ENCODE measurements at places on chromosomes 11 and 22.

- no peak for DNase-seq
Measured at GRCh38 chr22:43313890-43314474, 29.2 kb downstream of the SCUBE1 start.

GRCh38 chr22:45549762-45550378, 47.2 kb downstream of the FBLN1 start:
- DNase-seq = no peak

GRCh38 chr11:101738452-101738851, 154.6 kb upstream of the TRPC6 start:
- DNase-seq = no peak

DNA sequence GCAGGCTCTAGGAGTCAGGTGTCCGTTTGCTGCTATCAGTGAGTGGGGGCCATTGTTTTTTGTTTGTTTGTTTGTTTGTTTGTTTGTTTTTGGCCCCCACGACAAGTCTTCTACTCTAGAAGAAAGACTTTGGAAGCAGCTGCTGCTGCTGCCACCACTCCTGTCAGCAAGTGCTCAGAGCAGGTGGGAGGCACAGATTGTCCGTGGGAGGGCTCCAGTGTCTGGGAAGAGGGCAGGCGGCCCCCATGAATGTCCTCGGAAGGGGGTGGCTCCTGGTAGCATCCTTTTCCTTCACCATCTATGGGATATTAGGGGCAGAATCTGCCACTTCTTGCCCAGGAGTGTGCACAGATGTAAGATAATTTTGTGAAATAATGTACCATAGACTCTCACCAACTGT, 37.8 kb upstream of the YWHAH start:
- no peak for DNase-seq

DNA sequence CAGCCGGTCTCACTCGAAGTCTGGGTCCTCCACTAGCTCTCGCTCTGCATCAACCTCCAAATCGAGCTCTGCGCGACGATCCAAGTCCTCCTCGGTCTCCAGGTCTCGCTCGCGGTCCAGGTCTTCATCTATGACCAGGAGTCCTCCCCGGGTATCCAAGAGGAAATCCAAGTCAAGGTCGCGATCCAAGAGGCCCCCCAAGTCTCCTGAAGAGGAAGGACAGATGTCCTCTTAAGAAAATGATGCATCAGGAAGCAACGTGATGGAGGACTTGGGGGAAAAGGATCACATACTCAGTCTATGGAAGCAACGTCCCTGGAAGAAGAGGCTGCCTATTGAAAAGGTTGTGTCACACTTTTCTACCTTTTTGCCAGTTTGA, 1.1 kb downstream of the SRSF8 start:
- DNase-seq = no peak

- DNase-seq = no peak
Measured at GRCh38 chr11:44334356-44335004, 24.5 kb upstream of the ALX4 start.

GRCh38 chr22:24209016-24209415, 27.7 kb downstream of the SUSD2 start:
- no peak for DNase-seq

DNA sequence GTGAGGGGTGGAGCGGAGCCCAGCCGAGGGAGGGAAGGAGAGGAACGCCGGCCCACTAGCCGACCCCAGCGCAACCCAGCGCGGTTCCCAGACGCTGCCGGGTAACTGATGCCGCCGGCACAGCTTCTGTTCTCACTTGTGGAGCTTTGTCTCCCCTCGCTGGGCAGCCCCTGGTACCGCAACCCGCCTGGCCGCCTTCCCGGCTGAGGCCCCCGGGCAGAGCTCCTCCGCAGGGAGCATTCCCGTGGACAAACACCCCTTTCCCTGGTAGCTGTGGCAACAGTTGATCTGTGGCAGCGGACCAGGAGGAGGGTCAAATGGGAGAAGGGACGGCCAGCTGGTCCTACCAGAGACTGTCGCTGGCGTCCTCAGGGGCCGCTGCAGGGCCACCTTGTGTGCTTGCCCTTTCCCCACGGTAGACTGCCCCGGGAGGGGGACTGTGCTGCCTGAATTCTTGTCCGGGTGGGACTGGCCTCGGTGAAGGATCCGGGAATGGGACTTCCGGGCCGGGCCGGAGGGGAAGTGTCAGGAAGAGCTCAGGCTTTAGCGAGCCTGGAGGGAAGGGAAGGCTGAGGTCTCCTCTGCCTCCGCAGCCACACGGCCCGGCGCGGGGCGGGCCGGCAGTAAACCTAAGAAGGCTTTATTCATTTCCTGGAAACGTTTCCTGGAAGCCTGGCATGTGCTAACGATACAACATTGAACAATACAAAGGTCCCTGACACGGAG, 468.0 kb downstream of the OPCML start:
- DNase-seq = no peak

GRCh38 chr11:116989184-116989583, 109.0 kb downstream of the SIK3 start:
- no peak for DNase-seq

GRCh38 chr11:35363246-35363801, 56.0 kb downstream of the SLC1A2 start:
- no peak for DNase-seq

- DNase-seq = peak; percentile 54
Measured at GRCh38 chr22:19179497-19180048, 1.0 kb upstream of the SLC25A1 start.

GRCh38 chr11:119934267-119934666, 203.6 kb downstream of the TRIM29 start:
- DNase-seq = no peak

- peak; percentile 48 for DNase-seq
Measured at GRCh38 chr22:50498322-50498890, 9.1 kb downstream of the LMF2 start.

GRCh38 chr11:201966-202365, 5.2 kb downstream of the BET1L start:
- DNase-seq = no peak

GRCh38 chr11:77424644-77425043, 49.2 kb downstream of the PAK1 start:
- no peak for DNase-seq

- no peak for DNase-seq
Measured at GRCh38 chr11:123406441-123407129, 23.5 kb upstream of the GRAMD1B start.

GRCh38 chr11:69641681-69642548, 959 bp downstream of the CCND1 start:
- no peak for DNase-seq

DNA sequence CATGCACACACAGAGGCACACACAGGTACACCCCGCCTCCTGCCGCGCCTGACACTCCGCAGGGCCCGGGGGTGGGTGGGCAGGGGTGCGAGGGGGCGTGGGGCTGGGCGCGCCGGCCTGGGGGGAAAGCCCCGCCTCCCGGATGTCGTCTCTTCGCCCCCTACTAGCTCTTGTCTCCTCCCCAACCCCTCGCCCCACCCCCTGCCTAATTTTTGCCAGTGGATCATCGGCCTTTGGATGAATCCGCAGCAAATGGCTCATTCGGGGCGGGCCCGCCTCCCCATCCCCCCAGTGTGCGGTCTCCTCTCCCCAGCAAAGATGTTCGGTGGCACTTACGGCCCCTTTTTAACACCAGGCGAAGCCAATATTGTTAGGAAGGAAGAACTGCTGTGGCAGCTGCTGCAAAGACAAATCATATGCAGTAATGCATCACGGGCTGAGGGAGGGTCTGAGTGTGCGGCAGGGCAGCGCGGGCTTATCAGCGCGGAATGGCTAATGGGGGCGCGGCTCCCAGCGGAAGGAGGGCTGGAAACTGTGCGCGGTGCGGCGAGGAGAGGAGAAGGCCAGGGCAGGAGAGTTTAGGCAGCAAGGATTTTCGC, 13.4 kb upstream of the NECTIN1 start:
- DNase-seq = no peak

DNA sequence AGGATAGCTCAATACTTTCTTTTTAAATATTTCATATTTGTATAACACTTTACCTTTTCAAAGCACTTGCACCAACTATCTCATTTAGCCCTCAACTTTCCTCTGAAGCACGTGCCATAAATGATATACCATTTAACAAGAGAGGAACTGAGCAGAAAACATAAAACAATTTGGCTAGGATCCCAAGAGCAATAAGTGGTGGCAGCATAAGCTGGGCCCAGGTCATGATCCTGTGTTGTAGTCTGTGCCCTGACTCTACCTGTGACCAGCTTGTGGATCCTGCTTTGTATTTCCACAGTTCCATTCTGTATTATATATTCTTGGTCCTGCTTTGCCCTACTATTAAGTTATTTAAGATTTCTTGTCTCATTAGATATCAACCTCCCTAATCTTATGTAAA, 11.5 kb downstream of the ATP5MG start:
- DNase-seq = no peak

DNA sequence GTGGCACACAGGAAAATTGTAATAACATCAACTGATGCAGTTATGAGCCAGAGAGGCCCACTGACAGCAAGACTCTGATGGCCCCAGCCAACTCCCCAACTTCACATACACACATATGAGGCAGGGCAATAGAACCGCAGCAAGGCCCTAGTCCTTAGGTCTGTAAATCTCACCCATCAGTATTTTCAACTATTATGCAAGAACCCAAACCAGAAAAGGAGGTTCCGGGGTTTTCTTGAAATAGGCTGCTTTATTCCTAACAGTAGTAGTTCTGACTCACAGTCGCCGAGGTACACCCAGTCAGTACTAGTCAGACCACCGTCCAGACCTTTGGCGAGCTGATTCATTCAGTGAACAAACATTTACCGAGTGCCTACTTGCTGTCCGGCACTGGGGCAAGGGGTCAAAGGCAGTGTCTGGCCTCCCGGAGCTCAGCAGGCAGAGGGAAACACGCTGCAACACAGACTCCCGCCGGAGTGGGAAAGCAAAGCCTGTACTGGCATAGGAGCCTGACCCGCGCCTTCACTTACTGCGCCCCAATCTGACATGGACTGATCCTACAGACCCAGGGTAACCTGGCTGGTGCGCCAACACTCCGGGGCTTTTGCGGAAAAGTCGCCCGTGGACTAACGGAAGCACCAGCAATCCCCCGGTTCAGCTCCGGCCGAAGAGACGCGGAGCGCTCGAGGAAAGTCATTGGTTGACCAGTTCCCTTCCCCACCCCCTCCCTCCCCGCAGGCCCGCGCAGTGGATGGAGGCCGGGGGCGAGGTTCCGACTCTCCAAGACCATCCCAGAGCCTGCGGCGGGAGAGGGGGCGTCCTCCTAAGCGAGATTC, 1.3 kb downstream of the PLEKHA7 start:
- DNase-seq = no peak

- DNase-seq = no peak
Measured at GRCh38 chr11:29119707-29120618, 896.9 kb downstream of the KCNA4 start.
